ENCODE measurements at places on chromosomes 12 and 14.

DNA sequence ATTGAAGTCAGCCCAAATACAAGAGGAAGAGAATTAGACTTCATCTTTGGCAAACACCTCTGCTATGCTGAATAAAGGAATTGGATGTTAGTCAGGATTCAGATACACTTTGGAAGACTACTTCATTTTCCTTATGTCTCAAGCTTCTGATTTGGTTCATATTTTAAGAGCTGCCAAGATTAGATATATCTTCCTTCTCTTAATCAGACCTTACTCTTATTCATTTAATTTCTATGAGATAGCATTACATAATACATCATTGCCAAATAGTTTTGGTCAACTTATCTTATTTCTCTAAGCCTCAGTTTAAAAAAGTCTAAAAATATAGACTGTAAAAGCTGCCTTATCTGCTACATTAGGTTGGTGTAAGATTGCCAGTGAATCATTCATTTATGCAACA lies 330.6 kb upstream of the NAV3 start:
- no peak for DNase-seq

- DNase-seq, result no peak
Measured at GRCh38 chr14:101877766-101878165, 86.6 kb upstream of the DYNC1H1 start.

GRCh38 chr12:109631751-109632150 lies 58.2 kb downstream of the MVK start:
- DNase-seq, result no peak

DNA sequence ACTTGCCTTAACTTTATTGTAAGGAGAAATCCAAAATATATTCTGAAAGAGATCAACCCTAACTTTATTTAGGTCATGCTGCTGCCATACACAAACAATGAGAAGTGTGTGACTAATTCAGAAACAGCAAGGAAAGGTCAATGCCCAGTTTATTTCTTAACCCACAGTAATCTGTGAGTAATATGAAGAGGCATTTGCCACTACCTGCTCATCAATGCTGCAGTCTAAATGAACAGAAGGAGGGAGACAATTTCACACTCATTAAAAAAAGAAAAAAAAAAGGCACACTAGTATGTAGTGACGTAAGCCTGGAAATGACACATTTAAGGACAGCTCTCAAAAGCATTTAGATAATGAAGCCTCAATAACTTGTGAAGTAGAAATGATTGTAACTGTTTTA lies 90.5 kb upstream of the FOXN3 start:
- no peak for DNase-seq

- DNase-seq, result no peak
Measured at GRCh38 chr12:56206452-56207166, 15.1 kb downstream of the RNF41 start.

All from central memory CD4-positive, alpha-beta T cell (primary cell).